ENCODE measurements at places on chromosomes 3 and 15. TPM values are rescaled to one million over a fixed set of nuclear protein-coding genes. Genes with fewer than 3 reads are reported as not detected.

GRCh38 chr3:117669774-117670173 lies 960.2 kb downstream of the TUSC7 start:
- no peak for DNase-seq

DNA sequence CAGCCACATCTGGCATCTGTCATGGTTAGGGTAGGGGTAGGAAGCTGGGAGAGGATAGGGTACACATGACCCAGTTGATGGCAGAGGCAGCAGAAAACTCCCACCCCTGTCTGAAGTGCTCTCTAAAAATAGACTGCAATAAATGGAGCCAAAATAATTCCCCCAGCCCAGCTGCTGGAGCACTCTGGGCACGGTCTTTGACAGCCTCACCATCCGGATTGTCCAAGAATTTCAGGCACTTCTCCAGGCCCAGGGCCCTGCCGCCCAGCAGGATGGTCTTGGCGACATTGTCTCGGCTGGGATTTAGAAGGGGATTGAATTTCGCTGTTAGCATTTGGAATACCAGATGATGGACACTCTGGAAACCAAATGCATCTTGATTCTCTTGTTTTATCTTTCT lies 103.7 kb downstream of the IQSEC1 start:
- DNase-seq: no peak

DNA sequence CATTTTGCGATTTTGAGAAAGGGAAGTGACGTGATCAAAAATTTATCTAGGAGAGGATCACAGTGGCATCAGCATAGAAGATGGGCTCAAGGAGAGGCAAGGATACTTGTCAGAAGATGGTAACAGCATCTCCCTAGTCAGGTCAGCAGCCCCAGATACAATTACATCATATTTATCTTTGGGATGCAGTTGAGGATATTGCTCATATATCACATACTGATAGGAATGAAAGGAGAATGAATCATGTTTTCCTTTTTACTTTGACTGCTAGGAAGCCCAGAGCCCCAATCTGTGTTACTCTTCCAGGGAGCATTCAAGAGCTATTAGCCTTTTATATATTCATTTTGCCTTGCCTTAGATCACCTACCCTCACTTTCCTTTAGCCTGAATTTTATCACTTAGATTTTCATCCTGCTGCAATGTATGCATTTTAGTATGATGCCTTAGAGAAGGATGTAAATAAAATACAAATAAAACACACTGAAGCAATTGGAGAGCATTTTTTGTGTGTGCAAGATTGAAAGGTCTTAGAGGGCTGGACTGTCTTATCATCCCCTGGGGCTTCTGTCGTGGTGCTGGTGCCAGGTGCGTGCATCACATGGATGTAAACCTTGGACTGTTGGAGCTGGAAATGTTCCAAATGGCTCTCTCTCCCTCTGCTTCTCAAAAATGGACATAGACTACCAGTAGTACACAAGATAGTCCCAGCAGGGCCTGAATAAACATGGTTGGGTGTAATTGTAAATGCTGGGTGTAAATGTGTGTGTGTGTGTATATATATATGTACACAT lies 40.3 kb downstream of the CORO2B start:
- DNase-seq: no peak

Gene ANKRD63
- not detected for total RNA-seq

All from glutamatergic neuron (in vitro differentiated cells).